ENCODE measurements at places on chromosomes 6 and 20.

- no peak for DNase-seq
These were observed 164.9 kb downstream of the THBS2 start for GRCh38 chr6:169088762-169089161.

DNA sequence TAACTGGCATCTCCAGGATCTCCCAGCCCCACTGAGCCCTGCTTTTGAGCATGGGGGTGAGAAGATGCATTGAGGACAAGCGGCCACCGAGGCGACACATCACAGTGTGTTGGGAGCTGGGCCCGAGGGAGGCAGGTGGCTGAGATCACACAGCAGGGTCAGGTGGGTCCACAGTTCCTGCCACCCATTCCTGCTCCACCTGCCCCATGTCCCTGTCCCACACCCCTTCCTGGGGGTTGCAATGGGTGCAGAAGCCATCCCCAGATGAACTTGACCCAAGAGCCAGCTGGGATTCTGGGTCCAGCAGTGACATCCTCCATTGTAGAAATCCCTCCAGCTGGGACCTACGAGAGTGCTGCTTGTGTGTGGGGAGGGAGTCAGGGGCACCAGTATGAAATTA, 1.0 kb downstream of the TGM2 start:
- DNase-seq = no peak

- no peak for DNase-seq
These were observed 83.8 kb downstream of the TENT5A start for GRCh38 chr6:81668615-81669047.

GRCh38 chr6:132214716-132215115, 186.6 kb downstream of the MOXD1 start:
- no peak for DNase-seq

- DNase-seq = no peak
These were observed 332.3 kb downstream of the PTPRT start for GRCh38 chr20:42857446-42857845.

GRCh38 chr6:16535564-16535963, 225.7 kb downstream of the ATXN1 start:
- DNase-seq = no peak

GRCh38 chr20:23605867-23606651, at the start of gene CST9:
CST9 (minus strand) TSS chr20:23605917; CDS start chr20:23605864, 53 bp downstream.
- no peak for DNase-seq

GRCh38 chr20:38106461-38106860, 58.6 kb downstream of the TGM2 start:
- DNase-seq = no peak

- DNase-seq = no peak
These were observed 137.3 kb upstream of the PMEPA1 start for GRCh38 chr20:57847104-57847503.

- DNase-seq = no peak
These were observed 111.5 kb upstream of the SLC24A3 start for GRCh38 chr20:19100975-19101374.

DNA sequence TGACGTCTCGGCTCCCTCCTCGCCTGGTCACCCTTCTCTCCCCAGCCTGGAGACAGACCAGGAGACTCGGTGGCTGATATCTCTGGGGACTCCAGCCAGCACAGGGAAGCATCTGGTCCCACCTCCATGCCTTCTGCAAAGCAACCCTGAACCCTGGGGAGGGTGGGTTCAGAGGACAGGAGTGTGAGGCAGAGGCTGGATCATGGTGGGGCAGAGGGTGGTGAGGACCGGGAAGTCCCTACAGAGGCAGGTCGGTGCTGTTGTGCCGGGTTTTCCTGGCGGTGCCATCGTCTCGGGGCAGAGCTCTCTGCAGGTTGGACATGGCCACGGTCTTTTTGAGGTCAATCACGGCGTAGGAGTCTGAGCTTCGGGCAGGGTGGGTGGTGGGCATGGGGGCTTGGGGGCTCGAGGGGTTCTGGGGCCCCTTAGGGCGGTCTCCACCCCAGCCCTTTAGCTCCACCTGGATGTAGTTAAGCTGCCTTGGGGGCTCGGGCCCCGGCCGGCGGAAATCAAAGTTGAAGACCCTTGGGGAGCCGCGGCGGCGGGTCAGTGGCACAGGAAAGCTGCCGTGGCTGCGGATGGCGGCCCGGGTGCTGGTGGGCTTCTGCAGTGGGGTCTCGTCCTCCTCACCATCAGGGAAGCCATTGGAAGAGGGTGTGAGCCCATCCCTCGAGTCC, 9.2 kb downstream of the FRS3 start:
- no peak for DNase-seq

- DNase-seq = no peak
These were observed 674.5 kb downstream of the HDGFL1 start for GRCh38 chr6:23243854-23244253.

GRCh38 chr6:96301781-96302180, 219.8 kb upstream of the UFL1 start:
- DNase-seq = no peak

DNA sequence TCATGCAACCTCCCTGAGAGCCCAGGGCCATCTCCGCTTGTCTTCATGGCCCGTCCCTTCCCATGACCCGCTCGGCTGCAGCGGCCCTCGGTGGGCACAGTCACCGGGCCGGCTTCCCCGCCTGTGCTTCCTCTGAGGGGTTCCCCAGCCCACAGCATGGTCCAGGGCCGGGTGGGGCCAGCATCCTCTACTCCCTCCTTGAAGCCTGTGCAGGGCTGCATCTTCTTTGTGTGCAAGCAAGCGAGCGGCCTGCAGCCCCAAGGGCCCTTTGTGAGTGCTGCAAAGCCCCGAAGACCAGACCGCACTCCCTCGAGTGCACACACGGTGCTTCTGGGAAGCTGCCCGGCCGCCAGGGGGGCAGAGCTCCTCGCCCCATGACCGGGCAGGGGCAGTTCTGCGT, 265.8 kb downstream of the TAF4 start:
- DNase-seq = no peak

- DNase-seq = no peak
These were observed 74.6 kb downstream of the MAP3K5 start for GRCh38 chr6:136717716-136717990.

DNA sequence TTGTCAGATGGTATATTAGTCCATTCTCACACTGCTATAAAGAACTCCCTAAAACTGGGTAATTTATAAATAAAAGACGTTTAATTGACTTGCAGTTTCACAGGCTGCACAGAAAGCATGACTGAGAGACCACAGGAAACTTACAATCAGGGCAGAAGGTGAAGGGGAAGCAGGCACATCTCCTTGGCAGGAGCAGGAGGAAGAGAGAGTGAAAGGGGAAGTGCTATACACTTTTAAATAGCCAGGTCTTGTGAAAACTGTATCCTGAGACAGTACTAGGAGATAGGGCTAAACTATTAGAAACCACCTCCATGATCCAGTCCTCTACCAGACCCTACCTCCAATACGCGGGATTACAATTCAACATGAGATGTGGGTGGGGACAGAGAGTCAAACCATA, 193.9 kb upstream of the KCNG1 start:
- DNase-seq = no peak

GRCh38 chr6:4812068-4812467, 35.9 kb downstream of the CDYL start:
- no peak for DNase-seq

DNA sequence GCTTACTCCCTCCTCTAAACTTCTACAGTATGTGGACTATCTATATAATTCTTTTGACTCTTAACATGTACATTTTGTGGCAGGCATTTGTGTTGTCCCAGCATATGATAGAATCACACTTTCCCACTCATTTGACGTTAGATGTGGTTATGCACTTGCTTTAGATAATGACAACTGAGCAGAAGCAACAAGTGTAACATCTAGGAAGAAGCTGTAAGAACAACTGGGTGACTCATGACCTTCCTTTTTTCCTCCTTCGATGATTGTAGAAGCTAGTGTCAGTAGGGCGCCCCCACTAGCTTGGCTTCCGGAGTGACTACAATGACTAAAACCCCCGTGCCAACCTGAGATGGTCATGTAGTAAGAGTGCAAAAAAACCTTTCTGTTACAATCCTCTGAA, 74.6 kb upstream of the CEP85L start:
- no peak for DNase-seq

DNA sequence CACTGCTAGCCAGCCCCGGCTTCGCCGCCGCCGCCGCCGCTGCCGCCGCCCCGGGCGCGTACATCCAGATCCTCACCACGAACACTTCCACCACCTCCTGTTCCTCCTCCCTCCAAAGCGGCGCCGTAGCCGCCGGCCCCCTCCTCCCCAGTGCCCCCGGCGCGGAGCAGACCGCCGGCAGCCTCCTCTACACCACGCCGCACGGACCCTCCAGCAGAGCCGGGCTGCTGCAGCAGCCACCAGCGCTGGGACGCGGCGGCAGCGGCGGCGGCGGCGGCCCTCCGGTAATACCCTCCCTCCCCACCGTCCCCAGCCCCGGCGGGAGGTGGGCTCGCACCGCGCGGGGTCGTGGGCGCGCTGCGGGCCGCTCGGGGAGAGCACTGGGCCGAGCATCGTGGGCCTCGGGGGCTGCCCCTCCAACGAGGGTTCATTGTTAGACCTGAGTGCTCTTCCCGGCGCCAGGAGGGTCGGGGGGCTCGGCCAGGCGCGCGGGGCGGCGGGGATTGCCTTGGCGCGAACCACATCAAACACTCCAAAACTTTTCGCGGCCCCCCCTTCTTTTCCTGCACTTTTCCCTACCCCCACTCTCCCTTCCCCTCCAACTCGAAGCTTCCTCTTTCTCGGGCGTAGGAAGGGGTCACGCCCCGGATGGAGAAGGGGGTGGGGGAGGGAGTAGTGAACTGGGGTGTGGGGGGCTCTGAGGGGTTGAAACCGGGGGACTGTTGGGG, 827 bp downstream of the E2F3 start:
- peak; percentile 46 for DNase-seq

- DNase-seq = no peak
These were observed 356.7 kb upstream of the JARID2 start for GRCh38 chr6:14889188-14889587.

DNA sequence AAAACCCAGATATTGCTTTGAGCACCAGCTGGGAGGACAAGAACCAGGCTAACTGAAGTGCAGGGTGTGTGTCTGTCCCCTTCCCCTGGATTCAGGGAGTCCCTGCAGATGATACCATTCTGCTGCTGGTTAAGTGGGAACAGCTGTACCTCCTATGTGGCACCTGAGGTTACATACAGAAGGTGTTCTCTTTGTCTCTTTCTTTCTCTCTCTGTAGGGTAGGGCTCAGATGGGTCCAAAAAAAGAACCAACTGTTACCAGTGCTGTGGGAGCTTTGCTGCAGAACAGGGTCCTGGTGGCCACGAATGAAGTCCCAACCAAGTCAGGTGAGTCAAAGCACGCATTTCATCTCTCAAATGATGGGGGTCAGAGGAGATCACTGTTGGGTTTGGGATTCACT, 38.6 kb downstream of the ZC2HC1B start:
- no peak for DNase-seq

- DNase-seq = no peak
These were observed 793 bp upstream of the FAM50B start for GRCh38 chr6:3848380-3848779.

DNA sequence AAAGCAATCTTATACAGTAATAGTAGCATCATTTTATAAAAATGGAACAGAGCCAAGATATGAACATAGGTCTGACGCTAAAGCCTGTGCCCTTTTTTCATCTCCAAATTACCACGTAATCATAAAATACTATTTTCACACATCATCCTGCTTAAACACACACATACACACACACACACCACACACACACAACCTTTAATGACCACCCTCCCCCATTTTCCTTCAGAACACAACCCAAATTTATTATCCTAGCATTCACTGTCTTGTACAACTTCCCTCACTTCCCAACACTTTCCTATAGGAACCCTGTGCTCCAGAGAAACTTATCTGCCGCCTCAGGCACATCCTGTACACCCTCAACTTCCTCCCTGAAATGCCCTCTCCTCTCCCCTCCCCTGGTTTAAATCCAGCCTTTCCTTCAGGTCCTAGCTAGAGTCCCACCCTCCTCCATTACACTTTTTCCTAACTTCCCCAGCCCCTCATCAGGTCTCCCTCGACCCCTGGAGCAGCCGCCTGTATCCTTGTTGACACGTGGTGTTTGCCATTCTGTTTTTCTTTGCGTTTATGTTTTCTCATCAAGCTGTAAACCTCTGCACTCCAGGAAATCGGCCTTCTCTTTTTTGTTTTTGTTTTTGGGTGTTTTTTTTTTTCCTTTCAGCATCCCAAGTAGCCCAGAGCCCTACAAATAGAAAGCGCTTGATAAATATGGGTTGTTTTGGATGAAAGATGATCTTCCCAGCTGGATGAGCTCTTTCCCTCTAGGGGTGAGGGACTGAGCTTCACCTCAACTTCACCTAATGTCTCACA, 968 bp upstream of the MMP24 start:
- DNase-seq = no peak

- DNase-seq = no peak
These were observed 96.0 kb downstream of the HFE start for GRCh38 chr6:26183237-26183580.

- DNase-seq = no peak
These were observed 4.5 kb downstream of the TMEM14A start for GRCh38 chr6:52675372-52675771.

- no peak for DNase-seq
These were observed 3.5 kb downstream of the MMP24OS start for GRCh38 chr20:35274172-35275092.

- DNase-seq = no peak
These were observed 1.9 kb upstream of the BMP5 start for GRCh38 chr6:55877283-55877682.

- no peak for DNase-seq
These were observed 13.4 kb downstream of the GABRR2 start for GRCh38 chr6:89301586-89302194.

DNA sequence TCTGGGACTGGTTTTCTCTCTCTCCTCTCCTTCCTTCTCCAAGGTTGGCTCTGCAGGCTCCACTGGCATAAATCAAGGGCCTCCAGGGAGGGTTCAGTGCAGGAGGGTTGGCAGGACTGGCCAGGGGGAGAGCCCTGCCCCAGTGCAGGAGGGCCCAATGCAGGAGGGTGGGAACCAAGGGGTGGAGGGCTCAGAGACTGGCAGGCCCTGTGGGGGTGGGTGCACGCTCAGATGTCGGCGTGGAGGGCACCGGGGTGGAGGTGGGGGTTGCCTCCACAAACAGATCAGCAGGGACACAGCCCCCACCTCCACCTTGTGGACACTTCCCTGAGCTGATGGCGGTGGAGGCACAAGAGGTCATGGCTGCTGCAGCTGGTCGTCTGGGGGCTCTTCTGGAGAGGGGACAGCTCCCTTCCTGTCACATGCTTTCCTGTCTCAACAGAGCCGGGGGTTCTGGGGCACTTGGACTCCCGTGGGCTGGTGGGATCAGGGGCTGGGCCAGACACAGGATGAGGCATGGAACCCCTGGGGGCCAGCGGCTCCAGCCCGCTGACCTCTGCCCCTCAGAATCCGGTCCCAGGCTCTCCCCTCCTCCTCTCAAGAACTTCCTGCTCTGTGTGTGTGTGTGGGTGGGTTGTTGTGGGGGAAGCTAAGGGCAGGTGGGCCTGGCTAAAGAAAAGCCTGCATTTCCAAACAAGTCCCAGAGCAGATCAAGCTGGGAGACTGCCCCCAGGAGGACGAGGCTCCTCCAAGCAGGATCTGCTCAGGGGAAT, 2.7 kb upstream of the ABHD16B start:
- DNase-seq = no peak

All from NCI-H1436 (cell line).